HL-60 (cell line): ENCODE measurements at places on chromosomes 5 and 9.

DNA sequence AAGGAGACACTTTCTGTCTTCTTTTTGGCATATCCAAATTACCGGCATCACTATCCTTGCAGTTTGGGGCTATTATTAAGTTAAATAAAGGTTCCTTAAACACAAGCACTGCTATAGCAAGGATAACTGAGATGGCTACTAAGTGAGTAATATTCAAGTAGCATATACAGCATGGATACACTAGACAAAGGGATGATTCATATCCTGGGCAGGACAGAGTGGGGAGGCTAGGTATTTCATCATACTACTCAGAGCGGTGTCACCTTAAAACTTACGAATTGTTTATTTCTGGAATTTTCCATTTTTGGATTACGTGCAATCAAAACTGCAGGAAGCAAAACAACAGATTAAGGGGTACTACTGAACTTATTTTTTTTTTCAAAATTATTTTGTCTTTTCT, 54.1 kb downstream of the FER start:
- DNase-seq, result no peak

DNA sequence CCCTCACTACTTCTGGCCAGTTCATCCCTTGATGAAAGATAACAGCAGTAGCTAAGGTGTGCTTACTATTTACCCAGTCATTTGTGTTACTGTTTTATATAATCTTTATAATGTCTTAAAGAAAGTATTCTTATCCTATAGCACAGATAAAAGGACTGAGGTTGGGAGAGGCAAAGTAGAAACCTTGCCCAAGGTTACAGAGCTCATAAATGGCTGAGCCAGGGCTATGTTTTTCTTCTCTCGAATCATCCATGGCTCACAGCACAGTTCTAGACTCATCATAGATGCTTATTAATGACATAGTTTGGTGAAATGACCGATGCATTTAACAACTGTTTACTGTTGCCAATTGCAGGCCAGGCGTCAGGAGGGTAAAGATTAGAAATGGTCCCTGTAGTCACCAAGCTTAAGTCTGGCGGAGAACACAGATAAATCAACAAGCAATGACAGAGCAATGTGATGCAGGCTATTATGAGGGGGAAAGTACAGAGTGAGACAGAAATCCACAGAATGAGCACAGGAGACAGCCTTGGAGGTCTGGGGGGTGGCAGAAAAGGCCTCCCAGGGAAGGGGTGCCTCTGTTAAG, 65.6 kb upstream of the ZNF622 start:
- DNase-seq, result no peak

- DNase-seq, result no peak
These were observed 22.6 kb upstream of the PHF19 start for GRCh38 chr9:120899490-120900068.

GRCh38 chr9:75664597-75664996, 225.9 kb upstream of the PCSK5 start:
- DNase-seq, result no peak

DNA sequence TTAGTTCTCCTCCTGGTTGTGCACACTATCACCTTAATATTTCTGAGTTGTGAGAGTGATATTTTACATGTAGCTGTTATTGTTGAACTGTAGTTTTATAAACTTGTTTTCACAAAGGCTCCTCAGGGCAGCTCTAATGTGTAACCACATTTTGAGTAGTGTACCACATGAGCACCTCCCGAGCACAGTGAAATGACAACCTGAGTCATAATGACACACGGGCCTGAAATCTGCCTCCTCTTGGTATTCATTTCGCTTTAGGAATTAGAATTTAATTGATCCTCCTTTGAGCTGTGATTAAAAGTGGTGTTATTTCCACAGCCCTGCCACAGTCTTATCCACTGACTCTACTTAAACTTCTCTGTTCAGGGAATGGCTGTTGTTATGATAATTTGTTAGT, 7.9 kb downstream of the MTRR start:
- no peak for DNase-seq
